ENCODE measurements at places on chromosomes 7 and 10. TPM values are rescaled to one million over a fixed set of nuclear protein-coding genes. Genes with fewer than 3 reads are reported as not detected.

The IKZF1 gene
- not detected for total RNA-seq

The CLRN3 gene
- total RNA-seq = not detected

The FZD1 gene
- total RNA-seq = 12.9 TPM

The OR2A42 gene
- total RNA-seq = 0.26 TPM

The SGCE gene
- total RNA-seq = 31.2 TPM

The TAS2R5 gene
- 2.6 TPM for total RNA-seq

The AKR1C2 gene
- total RNA-seq = 139 TPM

The GATA3 gene
- 0.11 TPM for total RNA-seq

The CFAP69 gene
- total RNA-seq = 12.3 TPM

The CC2D2B gene
- total RNA-seq = 0.13 TPM

The MYL7 gene
- not detected for total RNA-seq

The PON1 gene
- under 0.01 TPM for total RNA-seq

The ABCB4 gene
- 0.65 TPM for total RNA-seq

The HYCC1 gene
- total RNA-seq = 85.2 TPM

The CALML5 gene
- not detected for total RNA-seq

The FXYD4 gene
- total RNA-seq = not detected

The TMEM254 gene
- total RNA-seq = 15.4 TPM

The NEUROD6 gene
- not detected for total RNA-seq

The PHYHIPL gene
- total RNA-seq = not detected

The ZNF25 gene
- 15.2 TPM for total RNA-seq

The DENND2A gene
- 0.78 TPM for total RNA-seq

The C10orf62 gene
- 0.32 TPM for total RNA-seq

The ZMYND11 gene
- 67.2 TPM for total RNA-seq
